ENCODE measurements at places on chromosomes 16 and 17.

DNA sequence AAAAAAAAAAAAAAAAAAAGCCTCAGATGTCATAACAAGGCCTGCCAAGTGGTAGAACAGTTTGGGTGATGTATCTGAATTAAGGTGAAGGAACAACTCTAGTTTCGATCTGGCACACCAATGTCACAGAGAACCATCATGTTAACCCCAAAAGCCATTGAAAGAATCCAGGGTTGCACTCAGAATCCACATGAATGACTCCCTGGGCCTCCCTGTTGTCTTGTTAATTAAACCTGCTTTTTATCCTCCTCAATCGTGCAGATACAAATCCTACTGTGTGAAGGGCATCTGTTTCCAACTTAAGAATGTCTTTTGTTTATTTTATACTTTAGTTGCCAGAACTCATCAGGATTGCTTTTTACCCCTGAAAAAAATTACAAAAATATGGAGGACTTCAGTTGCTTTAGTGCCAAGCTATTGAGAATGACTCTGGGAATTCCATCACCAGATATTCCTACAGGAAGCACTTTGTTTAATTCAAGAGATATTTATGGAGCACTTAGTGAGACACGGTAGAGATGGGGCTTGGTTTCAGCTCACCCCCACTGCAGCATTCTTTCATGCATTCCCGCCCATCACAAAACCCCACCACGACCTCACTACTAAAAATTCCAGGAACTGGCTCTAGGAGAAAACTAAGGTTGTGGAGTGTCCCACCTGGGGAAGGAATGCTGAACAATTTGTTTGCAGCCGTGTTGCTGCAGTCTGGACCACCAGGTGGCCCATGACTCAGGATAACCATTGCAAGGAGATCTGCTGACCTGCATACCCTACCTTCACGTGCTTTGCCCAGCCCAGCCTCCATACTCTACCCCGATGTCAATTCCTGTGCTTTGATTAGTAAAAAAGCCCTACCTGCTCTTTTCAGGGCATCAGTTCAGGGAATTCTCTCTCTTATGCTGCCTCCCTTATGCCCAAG lies 63.8 kb upstream of the GPRC5B start:
- DNase-seq, result no peak

GRCh38 chr16:8818504-8819270 lies 21.0 kb downstream of the PMM2 start:
- DNase-seq, result no peak

- no peak for DNase-seq
Observed at GRCh38 chr16:68860978-68861892, 17.9 kb downstream of the TANGO6 start.

DNA sequence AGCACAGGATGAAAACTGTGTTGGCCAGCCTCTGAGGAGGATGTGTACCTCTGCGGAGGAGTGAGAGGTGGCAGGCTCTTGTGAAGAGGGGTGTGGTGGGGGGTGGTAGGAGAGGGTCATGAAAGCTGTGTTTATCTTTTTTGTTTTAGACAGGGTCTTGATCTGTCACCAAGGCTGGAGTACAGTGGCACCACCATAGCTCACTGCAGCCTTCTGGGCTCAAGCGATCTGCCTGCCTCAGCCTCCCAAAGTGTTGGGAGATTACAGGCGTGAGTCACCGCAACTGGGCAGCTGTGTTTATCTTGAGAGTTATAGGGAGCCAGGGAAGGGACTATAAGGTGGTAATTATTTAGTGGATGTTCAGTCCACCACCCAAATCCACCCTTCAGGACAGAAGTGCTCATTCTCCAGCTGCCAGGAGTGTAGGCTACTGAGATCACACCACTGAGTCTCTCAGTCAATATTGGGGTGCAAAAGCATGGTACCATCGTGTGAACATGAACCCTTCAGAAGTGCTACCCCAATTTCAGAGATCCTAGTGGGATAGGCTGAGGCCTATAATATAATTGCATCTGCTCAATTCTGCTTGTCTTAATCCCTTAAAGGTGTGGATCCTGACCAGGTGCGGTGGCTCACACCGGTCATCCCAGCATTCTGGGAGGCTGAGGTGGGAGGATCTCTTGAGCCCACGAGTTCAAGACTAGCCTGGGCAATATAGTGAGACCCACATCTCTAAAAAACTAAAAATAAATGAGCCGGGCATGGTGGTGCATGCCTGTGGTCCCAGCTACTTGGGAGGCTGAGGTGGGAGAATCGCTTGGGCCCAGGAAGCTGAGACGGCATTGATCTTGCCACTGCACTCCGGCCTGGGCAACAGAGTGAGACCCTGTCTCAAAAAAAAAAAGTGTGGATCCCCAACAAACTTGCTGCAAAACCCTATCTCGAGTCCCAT lies 788 bp upstream of the EXOC3L1 start:
- DNase-seq, result no peak

DNA sequence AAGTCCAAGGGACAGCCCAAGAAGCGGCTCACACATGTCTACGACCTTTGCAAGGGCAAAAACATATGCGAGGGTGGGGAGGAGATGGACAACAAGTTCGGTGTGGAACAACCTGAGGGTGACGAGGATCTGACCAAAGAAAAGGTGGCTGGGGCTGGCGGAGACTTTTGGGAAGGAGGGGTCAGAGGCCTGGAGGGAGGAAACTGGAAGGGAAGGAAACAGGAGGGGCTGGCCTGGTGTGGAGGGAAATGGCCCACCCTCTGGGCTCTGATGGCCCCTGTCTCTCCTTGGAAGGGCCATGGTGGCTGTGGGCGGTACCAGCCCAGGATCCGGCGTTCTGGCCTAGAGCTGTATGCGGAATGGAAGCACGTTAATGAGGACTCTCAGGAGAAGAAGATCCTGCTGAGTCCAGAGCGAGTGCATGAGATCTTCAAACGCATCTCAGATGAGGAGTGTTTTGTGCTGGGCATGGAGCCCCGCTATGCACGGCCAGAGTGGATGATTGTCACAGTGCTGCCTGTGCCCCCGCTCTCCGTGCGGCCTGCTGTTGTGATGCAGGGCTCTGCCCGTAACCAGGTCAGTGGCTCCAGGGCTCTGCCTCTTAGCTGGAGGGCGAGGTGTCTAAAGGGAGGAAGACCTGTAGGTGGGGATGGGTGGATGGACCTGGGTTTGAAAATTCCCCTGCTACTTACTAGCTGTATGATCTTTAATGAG lies 12.5 kb downstream of the POLR2A start:
- no peak for DNase-seq

DNA sequence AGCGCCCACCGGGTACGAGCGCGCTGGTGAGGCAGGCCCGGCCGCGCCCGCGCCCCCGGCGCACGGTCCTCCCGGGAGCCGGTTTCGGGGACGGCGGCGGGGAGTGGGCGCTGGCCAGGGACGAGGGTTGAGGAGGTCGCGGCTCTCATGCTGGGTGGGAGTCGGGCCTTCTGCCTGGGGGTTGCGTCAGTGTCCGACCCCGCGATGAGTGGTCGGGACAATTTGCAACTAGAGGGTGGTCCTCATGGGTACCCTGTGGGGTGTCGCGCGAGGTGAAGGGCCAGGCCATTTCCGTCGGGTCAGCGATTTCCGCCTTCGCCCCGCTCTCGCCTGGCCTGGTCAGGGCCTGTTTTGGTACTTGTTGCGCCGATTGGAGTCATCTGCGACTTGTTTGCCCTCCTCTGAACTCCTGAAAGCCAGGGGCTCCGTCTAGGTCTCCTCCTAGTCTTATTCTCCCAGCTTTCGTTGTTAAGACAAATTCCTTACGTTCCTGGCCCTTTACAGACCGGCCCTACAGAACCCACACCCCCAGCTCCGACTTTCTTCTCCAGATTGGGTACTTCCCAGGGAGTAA lies 14.9 kb downstream of the NAA60 start:
- peak; percentile 54 for DNase-seq

GRCh38 chr17:6554342-6554741 lies 2.0 kb downstream of the PITPNM3 start:
- no peak for DNase-seq

- no peak for DNase-seq
Observed at GRCh38 chr17:68596411-68596945, 4.7 kb downstream of the FAM20A start.

DNA sequence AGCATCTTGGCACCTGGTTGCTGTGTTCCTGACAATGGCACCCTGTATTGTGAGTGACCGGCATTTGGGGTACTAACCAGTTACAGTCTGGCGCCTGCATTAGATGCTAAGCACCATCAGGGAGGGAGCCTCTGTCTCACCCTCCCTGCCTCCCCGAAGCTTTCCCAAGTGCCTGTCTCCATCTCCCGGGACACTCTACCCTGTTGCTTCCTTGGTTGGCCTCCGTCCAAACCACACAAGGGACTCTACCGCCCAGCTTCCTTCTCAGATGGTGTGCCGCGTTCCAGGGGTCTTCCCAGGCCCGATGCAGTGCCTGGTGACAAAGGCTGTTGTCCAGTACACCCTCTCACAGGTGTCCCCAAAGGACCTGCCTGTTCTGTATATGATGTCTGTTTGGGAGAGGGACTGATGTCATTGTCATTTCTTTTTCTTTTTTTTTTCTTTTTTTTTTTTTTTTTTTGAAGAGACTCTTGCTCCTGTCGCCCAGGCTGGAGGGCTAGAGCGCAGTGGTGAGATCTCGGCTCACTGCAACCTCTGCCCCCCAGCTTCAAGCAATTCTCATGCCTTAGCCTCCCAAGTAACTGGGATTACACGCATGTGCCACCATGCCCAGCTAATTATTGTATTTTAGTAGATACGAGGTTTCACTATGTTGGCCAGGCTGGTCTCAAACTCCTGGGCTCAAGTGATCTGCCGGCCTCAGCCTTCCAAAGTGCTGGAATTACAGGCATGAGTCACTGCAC lies 6.7 kb downstream of the SNN start:
- DNase-seq, result no peak

DNA sequence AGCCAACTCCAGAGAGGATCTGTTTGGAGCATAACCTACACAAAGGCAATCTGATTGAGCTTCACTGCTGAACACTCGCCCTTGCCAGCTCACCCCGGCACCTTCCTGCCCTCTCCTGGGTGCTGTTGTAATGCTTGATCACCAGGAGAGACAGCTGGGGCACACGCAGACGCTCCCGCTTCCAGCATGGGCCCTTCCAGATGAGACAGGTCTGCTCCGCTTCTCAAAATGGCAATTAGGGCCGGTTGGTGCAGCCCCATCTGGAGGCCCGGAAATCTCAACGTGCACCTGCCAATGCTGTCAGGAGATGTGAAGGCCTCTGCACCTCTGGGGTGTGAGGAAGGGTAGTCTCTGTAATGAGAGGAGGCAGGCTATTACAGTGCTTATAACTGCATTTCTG lies 206.1 kb downstream of the ABCC12 start:
- DNase-seq, result no peak

DNA sequence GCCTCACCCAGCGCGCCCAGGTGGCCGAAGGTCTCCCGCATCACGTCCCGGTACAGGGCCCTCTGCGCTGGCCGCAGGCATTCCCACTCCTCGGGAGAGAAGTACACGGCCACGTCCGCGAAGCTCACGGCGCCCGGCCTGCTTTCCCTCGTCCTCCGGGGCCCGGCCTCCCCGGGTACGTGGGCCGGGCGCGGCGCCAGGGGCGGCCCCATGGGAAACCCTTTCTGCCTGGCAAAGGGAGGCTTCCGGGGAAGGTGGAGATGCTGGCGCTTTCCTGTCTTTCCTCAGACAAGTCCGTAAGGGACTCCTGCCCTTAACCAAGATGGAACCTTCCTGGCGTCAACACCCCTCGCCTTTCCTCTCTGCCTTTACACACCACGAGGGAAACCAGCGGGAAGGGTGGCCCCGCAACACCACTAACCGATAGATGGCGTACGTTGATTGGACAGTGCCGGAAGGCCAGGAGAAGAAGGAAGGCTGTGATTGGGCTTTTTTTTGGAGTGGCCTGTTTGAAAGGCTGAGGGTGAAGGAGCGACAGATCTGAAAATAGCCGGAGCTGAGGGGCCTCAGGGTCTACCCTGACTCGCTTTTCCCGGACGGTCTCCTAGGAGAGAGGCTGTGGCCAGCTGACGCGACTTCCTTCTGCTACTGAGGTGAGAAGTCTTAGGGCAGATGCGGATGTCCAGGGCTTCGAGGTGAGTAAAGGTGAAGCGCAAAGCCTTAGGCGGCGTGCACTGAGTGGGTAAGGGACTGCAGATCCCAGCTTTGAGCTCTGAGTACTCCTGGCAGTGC lies at the start of gene ZNF785:
TSS of gene ZNF785 (minus strand) at position 298 of the 792 bp plus-strand sequence. CDS start at position 212, 86 bp downstream.
- peak; percentile 99 for DNase-seq

DNA sequence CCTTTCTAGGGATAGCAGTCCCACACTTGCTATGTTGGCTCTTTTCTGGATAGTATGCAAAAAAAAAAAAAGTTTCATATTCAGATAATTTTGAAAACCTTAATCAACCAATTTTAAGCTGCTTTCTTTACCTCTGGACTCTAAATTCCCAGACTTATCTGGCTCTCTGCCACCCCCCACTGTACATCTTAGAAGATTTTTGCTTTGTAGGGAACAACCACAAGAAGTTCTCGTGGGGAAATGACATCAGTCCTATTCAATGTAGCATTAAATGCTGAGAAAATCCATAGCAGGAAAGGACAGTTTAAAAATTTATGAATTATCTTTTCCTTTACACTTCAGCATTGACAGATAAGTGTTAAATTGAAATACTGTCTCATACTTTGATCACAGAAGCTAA lies 562.7 kb upstream of the HSBP1 start:
- no peak for DNase-seq

GRCh38 chr17:44568945-44569858 lies 11.9 kb downstream of the FZD2 start:
- no peak for DNase-seq

- no peak for DNase-seq
Observed at GRCh38 chr17:1591474-1592090, 29.0 kb upstream of the PITPNA start.

DNA sequence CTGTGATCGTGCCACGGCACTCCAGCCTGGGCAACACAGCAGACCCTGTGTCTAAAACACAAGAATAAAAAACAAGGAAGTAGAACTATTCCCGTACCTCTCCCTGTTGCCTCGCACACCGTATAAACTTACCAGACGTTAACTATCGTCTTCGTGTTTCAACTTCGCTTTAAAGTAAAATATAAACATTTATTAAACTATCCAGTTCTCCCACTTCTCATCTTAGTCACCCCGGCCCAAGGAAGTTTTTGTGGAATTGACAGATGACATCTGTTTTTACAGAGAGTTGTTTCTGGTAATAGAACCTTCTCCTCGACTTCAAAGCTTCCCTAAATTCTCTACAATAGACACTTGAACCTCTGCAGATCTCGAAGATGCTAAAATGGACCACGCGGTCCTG lies 83.1 kb downstream of the NXN start:
- DNase-seq, result no peak

- DNase-seq, result no peak
Observed at GRCh38 chr16:23905027-23905426, 69.2 kb downstream of the PRKCB start.

GRCh38 chr17:48596735-48597527 lies 3.4 kb upstream of the HOXB5 start:
- DNase-seq, result no peak

DNA sequence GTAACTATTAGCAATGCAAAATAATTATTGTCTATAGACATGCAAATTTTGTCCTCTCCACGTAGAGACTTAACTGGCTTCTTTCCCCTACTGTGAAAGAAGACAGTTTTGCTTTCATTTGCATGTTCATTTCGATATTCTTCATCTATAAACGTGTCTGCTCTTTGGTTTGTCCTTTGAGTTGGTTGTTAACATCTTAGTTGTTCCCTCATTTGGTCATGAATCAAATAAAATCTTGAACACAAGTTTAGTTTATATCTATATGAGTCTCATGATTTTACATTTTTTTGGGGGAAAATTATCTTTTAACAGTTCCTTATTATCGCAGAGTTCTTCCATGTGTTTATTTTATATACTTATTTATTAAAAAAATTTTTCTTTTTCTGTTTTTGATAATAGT lies 214.4 kb downstream of the UTP18 start:
- no peak for DNase-seq
